ENCODE measurements at places on chromosomes 5 and 9. TPM values are rescaled to one million over a fixed set of nuclear protein-coding genes. Genes with fewer than 3 reads are reported as not detected.

DNA sequence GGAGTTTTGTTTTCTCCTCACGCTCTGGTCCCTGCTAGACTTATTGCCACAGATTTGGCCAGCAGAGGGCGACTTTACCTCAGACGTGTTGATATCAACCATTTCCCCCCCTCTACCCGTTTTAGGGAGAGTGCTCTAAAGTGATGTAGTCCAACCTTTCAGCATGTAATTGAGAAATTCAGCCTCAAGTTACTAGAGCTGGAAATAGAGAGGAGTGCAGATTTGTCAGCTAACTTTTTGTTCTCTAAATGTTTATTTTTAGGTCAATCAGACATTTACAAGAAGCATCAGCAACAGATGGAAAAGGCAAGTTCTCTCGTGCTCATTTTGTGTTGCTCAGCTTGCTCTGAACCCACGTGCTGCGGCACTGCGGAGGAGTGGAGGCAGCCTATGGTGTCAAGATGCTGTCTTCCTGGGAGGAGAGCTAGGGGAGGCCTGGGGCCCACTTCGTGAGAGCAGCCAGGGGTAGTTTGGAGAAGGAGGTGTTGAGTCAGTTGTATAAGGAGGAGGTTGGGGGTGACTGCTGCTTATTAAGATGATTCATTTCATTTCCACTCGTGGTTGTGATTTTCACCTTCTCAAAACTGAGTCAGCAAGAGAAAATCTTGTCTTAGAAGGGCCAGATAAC lies 53.6 kb downstream of the GPR107 start:
- no peak overlapping the region for H3K27ac ChIP-seq
- peaks cover 23% of the 10 kb centered on the region for H3K36me3 ChIP-seq
- DNase-seq: peak; percentile 77
- H3K4me3 ChIP-seq: peak overlapping the region; percentile 9
- H3K27me3 ChIP-seq: no peaks in the 10 kb centered on the region
- no peaks in the 10 kb centered on the region for H3K4me1 ChIP-seq

GRCh38 chr9:99358668-99359067 lies 136.6 kb downstream of the SEC61B start:
- peaks cover 11% of the 10 kb centered on the region for H3K4me1 ChIP-seq
- H3K4me3 ChIP-seq: no peak overlapping the region
- peaks cover 9% of the 10 kb centered on the region for H3K27me3 ChIP-seq
- no peak for DNase-seq

DNA sequence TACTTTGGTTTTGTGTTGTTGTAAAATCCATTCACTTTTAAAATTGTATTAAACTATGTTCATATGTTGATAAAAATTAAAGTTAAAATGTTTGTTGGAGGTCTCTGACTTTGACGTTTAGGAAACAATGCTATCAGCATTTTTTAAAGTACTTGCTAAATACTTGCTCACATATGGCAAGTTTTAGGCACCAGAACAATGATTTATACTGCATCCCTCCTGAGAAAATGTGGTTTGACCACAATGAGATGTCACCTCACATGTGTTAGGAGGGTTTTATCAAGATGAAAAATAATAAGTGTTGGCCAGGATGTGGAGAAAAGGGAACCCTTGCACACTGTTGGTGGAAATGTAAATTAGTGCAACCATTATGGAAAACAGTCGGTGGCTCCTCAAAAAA lies 180.8 kb downstream of the HSD17B3 start:
- peaks cover 13% of the 10 kb centered on the region for H3K36me3 ChIP-seq
- no peak overlapping the region for H3K4me3 ChIP-seq
- H3K4me1 ChIP-seq: peaks cover 14% of the 10 kb centered on the region
- no peak overlapping the region for H3K27ac ChIP-seq
- no peak for DNase-seq
- H3K27me3 ChIP-seq: peaks cover under 1% of the 10 kb centered on the region

GRCh38 chr5:170466988-170467707 lies 36.7 kb upstream of the KCNIP1 start:
- H3K4me1 ChIP-seq: peaks cover 14% of the 10 kb centered on the region
- no peak overlapping the region for H3K27ac ChIP-seq
- H3K27me3 ChIP-seq: no peaks in the 10 kb centered on the region
- H3K36me3 ChIP-seq: no peaks in the 10 kb centered on the region

DNA sequence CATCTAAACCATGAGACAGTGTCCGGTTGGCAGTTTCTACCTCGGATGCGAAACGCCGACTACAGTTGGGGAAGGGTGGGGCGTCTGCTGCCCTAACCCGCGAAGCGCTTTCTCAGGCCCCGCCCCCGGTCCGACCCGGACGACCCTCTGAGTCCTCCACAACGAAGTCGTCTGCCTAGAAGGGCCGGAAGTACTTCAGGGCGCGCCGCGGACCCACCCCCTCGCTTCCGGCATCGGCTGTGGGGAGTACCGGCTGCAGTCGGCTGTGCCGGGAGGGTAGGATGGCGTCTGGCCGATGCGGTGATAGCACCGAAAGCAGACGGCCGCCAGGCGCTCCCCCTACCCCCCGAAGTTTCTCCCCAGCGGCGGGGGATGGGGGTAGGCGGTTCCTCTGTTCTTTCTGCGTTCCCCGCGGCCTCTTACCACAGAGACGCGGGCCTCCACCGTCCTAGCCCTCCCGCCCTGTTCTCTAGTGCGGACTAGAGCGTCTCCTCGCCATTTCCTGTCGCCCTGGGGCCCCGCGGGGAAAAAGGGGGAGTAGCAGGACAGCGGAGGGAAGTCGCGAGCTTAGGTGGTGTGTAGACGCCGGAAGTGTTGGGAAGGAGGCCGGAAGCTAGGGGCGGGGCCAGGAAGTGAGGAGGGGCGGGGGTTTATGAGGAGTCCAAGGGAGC lies at the start of gene TRIM41:
Gene TRIM41 (plus strand): TSS at position 224 of the 671 bp plus-strand sequence. CDS start 719 bp downstream, outside the sequence.
- H3K4me1 ChIP-seq: peaks cover 21% of the 10 kb centered on the region
- DNase-seq: peak; percentile 97
- peak within 1 kb of the TSS; percentile 98 for H3K4me3 ChIP-seq
- H3K36me3 ChIP-seq: peaks cover 9% of the 10 kb centered on the region
- H3K27me3 ChIP-seq: peaks cover 30% of the 10 kb centered on the region
- peak within 1 kb of the TSS; percentile 99 for H3K27ac ChIP-seq

GRCh38 chr5:177427919-177428573 lies 1.6 kb downstream of the GRK6 start:
- H3K27ac ChIP-seq: no peak overlapping the region
- H3K27me3 ChIP-seq: peaks cover 7% of the 10 kb centered on the region
- peak overlapping the region; percentile 91 for H3K4me3 ChIP-seq
- H3K36me3 ChIP-seq: no peaks in the 10 kb centered on the region
- DNase-seq: no peak

GRCh38 chr9:95080961-95081647 lies 236.4 kb downstream of the FANCC start:
- peaks cover 4% of the 10 kb centered on the region for H3K27me3 ChIP-seq
- no peak overlapping the region for H3K27ac ChIP-seq
- peaks cover 21% of the 10 kb centered on the region for H3K36me3 ChIP-seq

TMEM174 gene
- total RNA-seq: not detected

DNA sequence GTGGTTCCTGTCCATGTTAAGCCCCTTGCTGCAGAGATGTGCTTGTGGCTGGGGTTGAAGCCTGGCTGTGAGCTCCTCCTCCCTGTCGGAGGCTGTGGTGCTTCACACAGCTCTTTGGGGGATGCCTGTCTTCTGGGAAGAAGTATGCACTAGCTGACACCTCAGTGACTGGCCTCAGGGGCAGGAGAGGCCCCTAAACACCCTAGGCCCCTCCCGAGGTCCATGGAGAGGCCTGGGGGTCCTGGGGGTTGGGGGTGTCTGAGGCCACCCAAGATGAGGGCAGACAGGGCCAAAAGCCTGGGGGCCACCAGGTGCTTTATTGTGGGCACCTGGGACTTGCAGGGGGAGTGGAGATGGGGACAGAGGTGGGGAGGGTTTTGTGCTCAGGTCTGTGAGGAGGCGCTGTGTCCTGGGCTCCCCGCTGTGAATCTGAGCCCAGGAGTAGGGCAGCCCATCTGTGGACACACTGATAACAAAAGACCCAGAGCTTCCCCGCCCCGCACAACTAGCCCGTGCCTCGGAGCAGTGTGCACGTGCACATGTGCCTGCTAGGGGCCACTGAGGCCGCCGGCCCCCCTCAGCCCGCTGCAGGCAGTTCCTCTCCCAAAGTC lies 92.0 kb downstream of the PHF2 start:
- H3K27me3 ChIP-seq: peaks cover 12% of the 10 kb centered on the region
- peaks cover 3% of the 10 kb centered on the region for H3K4me1 ChIP-seq
- no peak overlapping the region for H3K27ac ChIP-seq
- no peak overlapping the region for H3K4me3 ChIP-seq
- H3K36me3 ChIP-seq: peaks cover 23% of the 10 kb centered on the region

DRD1 gene
- total RNA-seq: 0.18 TPM

- no peaks in the 10 kb centered on the region for H3K36me3 ChIP-seq
- no peak overlapping the region for H3K27ac ChIP-seq
- no peak overlapping the region for H3K4me3 ChIP-seq
- H3K4me1 ChIP-seq: no peaks in the 10 kb centered on the region
- DNase-seq: no peak
- peaks cover 1% of the 10 kb centered on the region for H3K27me3 ChIP-seq
These were observed 41.2 kb downstream of the THBS4 start for GRCh38 chr5:80076131-80077050.

DNA sequence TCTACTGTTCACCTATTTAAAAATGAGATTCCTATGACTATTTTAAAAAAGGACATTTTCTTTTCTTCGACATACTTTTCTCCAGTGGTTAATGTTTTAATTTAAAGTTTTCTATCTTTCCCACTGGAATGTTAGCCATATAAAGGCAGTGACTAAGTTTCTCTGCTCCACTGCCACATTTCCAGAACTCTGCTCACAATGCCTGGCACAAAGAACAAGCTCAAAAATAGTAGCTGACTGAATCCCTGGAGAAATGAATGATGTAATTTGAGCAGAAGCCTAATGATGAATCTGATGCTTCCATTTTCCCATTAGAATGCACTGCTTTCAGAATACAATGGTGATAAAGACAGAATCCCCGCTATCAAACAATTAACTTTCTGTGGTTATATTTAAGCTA lies 817.8 kb downstream of the MTRR start:
- H3K27me3 ChIP-seq: no peaks in the 10 kb centered on the region
- no peaks in the 10 kb centered on the region for H3K4me1 ChIP-seq
- H3K36me3 ChIP-seq: no peaks in the 10 kb centered on the region
- DNase-seq: no peak
- no peak overlapping the region for H3K4me3 ChIP-seq

DNA sequence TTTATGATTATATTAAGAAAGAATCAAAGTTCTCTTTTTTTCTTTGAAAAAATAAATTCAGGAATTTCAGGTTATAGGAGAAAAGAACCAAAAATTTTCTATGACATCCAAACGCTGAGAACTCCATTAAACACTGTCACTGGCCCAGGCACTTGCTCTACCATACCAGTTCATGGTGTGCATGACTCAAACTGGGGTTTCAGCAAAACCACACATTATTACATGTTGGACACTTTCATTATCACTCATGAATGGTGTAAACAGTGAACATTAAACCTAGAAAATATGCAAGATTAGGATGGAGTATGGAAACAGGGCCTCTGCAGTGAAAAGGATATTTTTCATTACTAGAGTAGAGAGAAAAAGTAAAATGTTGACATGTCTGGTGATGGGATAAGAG lies 369.9 kb upstream of the FAM174A start:
- no peaks in the 10 kb centered on the region for H3K4me1 ChIP-seq
- no peaks in the 10 kb centered on the region for H3K36me3 ChIP-seq
- no peaks in the 10 kb centered on the region for H3K27me3 ChIP-seq
- H3K4me3 ChIP-seq: no peak overlapping the region
- DNase-seq: no peak
- no peak overlapping the region for H3K27ac ChIP-seq

DNA sequence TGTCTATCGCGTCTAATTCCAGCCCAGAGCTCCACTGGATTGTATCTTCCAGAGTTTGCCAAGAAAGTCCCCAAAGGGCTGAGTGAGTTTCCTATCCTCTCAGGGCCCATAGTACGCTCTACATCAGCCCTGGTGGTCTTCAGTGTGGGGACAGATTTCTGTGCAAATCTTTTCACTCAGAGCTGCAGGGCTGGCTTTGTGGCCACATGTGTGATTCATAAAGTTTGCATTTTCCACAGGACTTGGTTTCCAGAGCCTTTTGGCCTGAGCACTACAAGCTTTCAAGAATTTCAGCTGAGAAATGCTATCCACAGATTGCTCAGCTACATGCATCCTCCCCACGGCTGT lies 76.7 kb upstream of the CXCL14 start:
- H3K4me1 ChIP-seq: peaks cover 8% of the 10 kb centered on the region
- H3K4me3 ChIP-seq: no peak overlapping the region
- H3K27ac ChIP-seq: no peak overlapping the region
- DNase-seq: no peak
- H3K27me3 ChIP-seq: peaks cover 1% of the 10 kb centered on the region

DNA sequence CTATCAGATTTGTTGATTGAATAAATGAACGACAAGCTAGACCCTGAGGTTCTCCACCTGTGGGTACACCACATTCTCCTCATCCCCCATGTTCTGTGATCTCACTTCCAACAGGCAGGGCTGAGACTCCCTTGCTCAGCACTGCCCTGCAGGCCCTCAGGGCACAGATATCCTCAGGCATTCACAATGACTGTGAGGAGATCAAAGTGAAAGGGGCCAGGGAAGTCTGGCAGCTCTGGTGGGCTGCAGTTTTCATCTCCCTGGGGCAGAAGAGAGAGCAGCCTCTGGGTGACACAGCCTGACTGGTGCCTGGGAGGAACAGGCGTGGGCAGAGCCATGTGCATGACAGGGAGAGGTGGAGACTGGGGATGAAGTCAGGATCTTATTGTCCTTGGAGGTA lies 142.4 kb upstream of the C9orf72 start:
- no peaks in the 10 kb centered on the region for H3K27me3 ChIP-seq
- no peak overlapping the region for H3K4me3 ChIP-seq
- no peak for DNase-seq
- no peaks in the 10 kb centered on the region for H3K36me3 ChIP-seq
- H3K27ac ChIP-seq: no peak overlapping the region

APBA1 gene
- 8.4 TPM for total RNA-seq

GRPEL2 gene
- total RNA-seq: 51.1 TPM

SLC34A1 gene
- not detected for total RNA-seq

DNA sequence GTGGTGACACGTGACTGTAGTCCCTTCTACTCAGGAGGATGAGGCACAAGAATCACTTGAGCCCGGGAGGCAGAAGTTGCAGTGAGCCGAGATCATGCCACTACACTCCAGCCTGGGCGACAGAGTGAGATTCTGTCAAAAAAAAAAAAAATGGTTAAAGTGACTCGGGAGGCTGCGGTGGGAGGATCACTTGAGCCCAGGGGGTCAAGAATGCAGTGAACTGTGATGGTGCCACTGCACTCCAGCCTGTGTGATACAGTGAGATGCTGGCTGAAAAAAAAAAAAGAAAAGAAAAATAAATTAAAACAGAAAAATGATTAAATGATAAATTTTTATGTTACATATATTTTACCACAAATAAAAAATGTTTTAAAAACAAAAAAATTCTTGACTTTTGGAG lies 51.9 kb downstream of the KLF4 start:
- DNase-seq: no peak
- peaks cover 8% of the 10 kb centered on the region for H3K4me1 ChIP-seq
- H3K4me3 ChIP-seq: no peak overlapping the region
- H3K27ac ChIP-seq: no peak overlapping the region
- H3K27me3 ChIP-seq: peaks cover 4% of the 10 kb centered on the region

GRCh38 chr5:65800775-65801174 lies 78.8 kb downstream of the NLN start:
- peaks cover 11% of the 10 kb centered on the region for H3K4me1 ChIP-seq
- H3K27ac ChIP-seq: no peak overlapping the region
- H3K4me3 ChIP-seq: no peak overlapping the region
- DNase-seq: no peak

NFIB gene
- total RNA-seq: 120 TPM
